A549 treated with ZK216348 at 1 μM for 4 hours (cell line): ENCODE measurements at places on chromosomes 12 and 14. TPM values are rescaled to one million over a fixed set of nuclear protein-coding genes. Genes with fewer than 3 reads are reported as not detected.

The CDCA3 gene
- 68.4 to 85.8 TPM (median 72.7 TPM) in 5 replicates for total RNA-seq

The HOXC6 gene
- 3.5 to 6.0 TPM (median 5.2 TPM) in 5 replicates for total RNA-seq

The NCKAP5L gene
- total RNA-seq: 5.3 to 10.3 TPM (median 8.3 TPM) in 5 replicates

The KLRC3 gene
- total RNA-seq: 0.35 TPM in 1 of 5 replicates, not detected in the others

The SLCO1A2 gene
- 0.02 TPM in 1 of 5 replicates, not detected in the others for total RNA-seq

The PIANP gene
- total RNA-seq: 0.68 to 1.3 TPM (median 0.97 TPM) in 5 replicates

The SMARCD1 gene
- total RNA-seq: 60.7 to 67.8 TPM (median 63.5 TPM) in 5 replicates

The RNASE3 gene
- total RNA-seq: not detected in 5 replicates

The KRT80 gene
- 37.5 to 66.0 TPM (median 57.9 TPM) in 5 replicates for total RNA-seq

The COX8C gene
- not detected in 5 replicates for total RNA-seq

The FMNL3 gene
- 1.2 to 2.3 TPM (median 1.9 TPM) in 5 replicates for total RNA-seq

The PROX2 gene
- total RNA-seq: not detected in 5 replicates

The PSMA3 gene
- total RNA-seq: 166 to 280 TPM (median 197 TPM) in 5 replicates

The C12orf60 gene
- 1.3 to 2.1 TPM (median 1.7 TPM) in 5 replicates for total RNA-seq

The OR4K5 gene
- total RNA-seq: not detected in 5 replicates

The NRXN3 gene
- total RNA-seq: 1.0 to 1.3 TPM (median 1.2 TPM) in 5 replicates

The LIN7A gene
- 0.17 to 0.61 TPM (median 0.31 TPM) in 5 replicates for total RNA-seq

The CD69 gene
- not detected in 5 replicates for total RNA-seq

The KRT3 gene
- total RNA-seq: 0.09 TPM in 1 of 5 replicates, not detected in the others

The KRT81 gene
- total RNA-seq: 2,470 to 4,224 TPM (median 3,729 TPM) in 5 replicates

The CCDC88C gene
- total RNA-seq: 4.3 to 6.8 TPM (median 6.6 TPM) in 5 replicates

The BCL2L14 gene
- not detected in 5 replicates for total RNA-seq

The SLC35F4 gene
- total RNA-seq: not detected in 5 replicates

The TULP3 gene
- total RNA-seq: 18.1 to 21.4 TPM (median 20.3 TPM) in 5 replicates

The LYZ gene
- total RNA-seq: 0.34 to 2.5 TPM (median 1.7 TPM) in 4 of 5 replicates, not detected in the other

The DNAJC22 gene
- total RNA-seq: 15.2 to 21.5 TPM (median 21.0 TPM) in 5 replicates

The BTBD7 gene
- total RNA-seq: 8.2 to 12.9 TPM (median 12.0 TPM) in 5 replicates

The MYF6 gene
- not detected in 5 replicates for total RNA-seq

The SMCO2 gene
- 0.18 to 0.36 TPM in 2 of 5 replicates, not detected in the others for total RNA-seq

The GLI1 gene
- 3.9 to 8.8 TPM (median 7.3 TPM) in 5 replicates for total RNA-seq

The TM7SF3 gene
- total RNA-seq: 55.7 to 89.6 TPM (median 71.9 TPM) in 5 replicates

The MMAB gene
- total RNA-seq: 24.6 to 29.0 TPM (median 25.3 TPM) in 5 replicates

The WNT5B gene
- total RNA-seq: 0.95 to 4.2 TPM (median 2.4 TPM) in 5 replicates

The GDF3 gene
- total RNA-seq: not detected in 5 replicates

The ADAM21 gene
- not detected in 5 replicates for total RNA-seq
